Hair follicle dermal papilla cell (primary cell): ENCODE measurements at places on chromosomes 11 and 22. TPM values are rescaled to one million over a fixed set of nuclear protein-coding genes. Genes with fewer than 3 reads are reported as not detected.

The PLEKHB1 gene
- total RNA-seq: 0.16 TPM in 1 of 2 replicates, not detected in the other

The ROM1 gene
- 3.7 and 5.5 TPM in 2 replicates for total RNA-seq

The OR4C16 gene
- total RNA-seq: not detected in 2 replicates

The FIBIN gene
- 172 and 178 TPM in 2 replicates for total RNA-seq

The TMEM191B gene
- total RNA-seq: 1.1 TPM in 1 of 2 replicates, not detected in the other

The KRTAP5-9 gene
- total RNA-seq: 0.16 TPM in 1 of 2 replicates, not detected in the other

The TNNI2 gene
- total RNA-seq: not detected in 2 replicates

The ACR gene
- 0.16 TPM in 1 of 2 replicates, not detected in the other for total RNA-seq

The MS4A15 gene
- not detected in 2 replicates for total RNA-seq

The RIC3 gene
- total RNA-seq: not detected in 2 replicates

The C11orf97 gene
- total RNA-seq: not detected in 2 replicates

The OR5M3 gene
- not detected in 2 replicates for total RNA-seq

The LRP4 gene
- 5.2 and 8.4 TPM in 2 replicates for total RNA-seq

The SLC35F2 gene
- 6.3 and 8.8 TPM in 2 replicates for total RNA-seq

The RAB30 gene
- total RNA-seq: 52.2 and 52.7 TPM in 2 replicates

The NUDT22 gene
- total RNA-seq: 40.2 and 49.3 TPM in 2 replicates

The GLB1L3 gene
- total RNA-seq: 0.49 and 0.81 TPM in 2 replicates

The PIH1D2 gene
- total RNA-seq: 2.9 and 3.9 TPM in 2 replicates

The WT1 gene
- not detected in 2 replicates for total RNA-seq

The APOA1 gene
- total RNA-seq: 0.32 TPM in 1 of 2 replicates, not detected in the other

The TSPO gene
- 254 and 353 TPM in 2 replicates for total RNA-seq

The LRRC10B gene
- total RNA-seq: not detected in 2 replicates

The SLC25A18 gene
- total RNA-seq: not detected in 2 replicates

The SEPTIN3 gene
- total RNA-seq: 5.1 and 8.3 TPM in 2 replicates

The CARNS1 gene
- total RNA-seq: under 0.01 and 0.16 TPM in 2 replicates

The THY1 gene
- total RNA-seq: 344 and 455 TPM in 2 replicates

The OVOL1 gene
- not detected in 2 replicates for total RNA-seq

The CYB5R3 gene
- total RNA-seq: 130 and 140 TPM in 2 replicates
